CD4-positive, alpha-beta memory T cell (primary cell): ENCODE measurements at places on chromosomes 1 and 21. TPM values are rescaled to one million over a fixed set of nuclear protein-coding genes. Genes with fewer than 3 reads are reported as not detected.

GRCh38 chr1:119631433-119632102 is 16.5 kb downstream of the ZNF697 start:
- H3K4me1 ChIP-seq, result no peaks in the 10 kb centered on the region
- H3K27ac ChIP-seq, result no peak overlapping the region
- DNase-seq, result no peak
- no peak overlapping the region for H3K4me3 ChIP-seq
- no peaks in the 10 kb centered on the region for H3K36me3 ChIP-seq

GRCh38 chr1:237590386-237590785 is 300.3 kb downstream of the ZP4 start:
- H3K4me1 ChIP-seq, result no peaks in the 10 kb centered on the region
- no peaks in the 10 kb centered on the region for H3K36me3 ChIP-seq
- no peak overlapping the region for H3K27ac ChIP-seq
- DNase-seq, result no peak
- no peak overlapping the region for H3K4me3 ChIP-seq

- no peak for DNase-seq
- H3K36me3 ChIP-seq, result no peaks in the 10 kb centered on the region
- H3K4me1 ChIP-seq, result no peaks in the 10 kb centered on the region
- H3K4me3 ChIP-seq, result no peak overlapping the region
- H3K27ac ChIP-seq, result no peak overlapping the region
Measured at GRCh38 chr1:170146720-170147263, 1.0 kb downstream of the NTMT2 start.

Gene CLCA2
- total RNA-seq, result not detected

DNA sequence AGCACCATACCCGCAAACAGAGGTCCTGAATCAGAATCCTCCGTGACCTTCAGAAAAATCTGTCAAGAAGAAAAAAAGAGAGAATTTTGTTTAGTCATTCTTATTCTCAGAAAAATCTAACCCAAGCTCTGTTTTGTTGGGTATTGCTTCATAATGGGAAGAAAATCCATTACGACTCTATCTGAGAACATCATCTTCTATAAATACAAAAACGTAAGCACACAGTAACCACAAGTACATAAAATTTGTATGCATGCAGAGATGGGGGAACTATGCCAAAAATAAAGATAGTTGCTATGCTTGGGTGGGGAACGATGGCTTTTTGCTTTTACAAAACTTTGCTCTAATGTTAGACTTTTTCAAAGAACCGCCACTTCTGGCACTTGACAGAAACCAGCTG is 84.2 kb downstream of the ABCA4 start:
- no peak overlapping the region for H3K27ac ChIP-seq
- no peaks in the 10 kb centered on the region for H3K27me3 ChIP-seq
- H3K4me1 ChIP-seq, result no peaks in the 10 kb centered on the region
- H3K36me3 ChIP-seq, result no peaks in the 10 kb centered on the region
- no peak for DNase-seq

GRCh38 chr1:48222501-48223242 is at the start of gene SLC5A9:
Gene SLC5A9, plus strand, starts transcription at chr1:48222716. Its CDS starts 21 bp downstream, at chr1:48222737.
- no peaks in the 10 kb centered on the region for H3K27me3 ChIP-seq
- peaks cover 10% of the 10 kb centered on the region for H3K4me1 ChIP-seq
- H3K4me3 ChIP-seq, result no peak within 1 kb of the TSS
- DNase-seq, result no peak

Gene SAMD13
- not detected for total RNA-seq

Gene RUNX1
- total RNA-seq, result 96.3 TPM

DNA sequence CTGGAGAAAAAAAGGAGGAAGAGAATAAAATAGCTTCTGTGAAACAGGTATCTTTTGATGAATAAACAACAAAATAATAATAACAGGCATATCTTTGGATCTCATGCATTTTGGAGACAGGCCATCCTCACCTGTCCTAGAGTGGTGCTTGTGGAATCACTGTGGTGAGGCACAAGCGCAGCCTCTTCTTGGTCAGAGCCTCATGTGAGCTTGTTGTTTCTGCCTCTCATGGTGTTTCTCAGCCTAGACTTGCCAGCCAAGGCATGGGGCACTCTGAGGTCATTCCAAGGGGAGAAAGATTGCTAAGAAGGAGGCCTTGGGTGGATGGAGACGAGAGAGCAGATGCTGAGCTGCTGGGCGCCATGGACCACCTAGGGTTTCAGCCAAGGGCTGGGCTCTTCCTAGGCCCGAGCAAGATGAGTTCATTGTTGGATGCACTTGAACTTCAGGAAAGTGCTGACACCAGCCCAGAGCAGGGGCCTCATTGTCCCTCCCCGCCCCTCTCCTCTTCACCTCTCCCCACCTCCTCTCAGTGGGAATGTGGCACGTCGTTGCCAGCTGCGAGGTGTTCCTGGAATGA is 49.5 kb downstream of the ATP5PO start:
- no peaks in the 10 kb centered on the region for H3K36me3 ChIP-seq
- no peak overlapping the region for H3K27ac ChIP-seq
- no peak for DNase-seq
- H3K4me1 ChIP-seq, result no peaks in the 10 kb centered on the region

GRCh38 chr1:153775458-153776327 is 486 bp downstream of the SLC27A3 start:
- peak overlapping the region; percentile 47 for H3K27ac ChIP-seq
- H3K36me3 ChIP-seq, result no peaks in the 10 kb centered on the region
- peaks cover 20% of the 10 kb centered on the region for H3K4me1 ChIP-seq

DNA sequence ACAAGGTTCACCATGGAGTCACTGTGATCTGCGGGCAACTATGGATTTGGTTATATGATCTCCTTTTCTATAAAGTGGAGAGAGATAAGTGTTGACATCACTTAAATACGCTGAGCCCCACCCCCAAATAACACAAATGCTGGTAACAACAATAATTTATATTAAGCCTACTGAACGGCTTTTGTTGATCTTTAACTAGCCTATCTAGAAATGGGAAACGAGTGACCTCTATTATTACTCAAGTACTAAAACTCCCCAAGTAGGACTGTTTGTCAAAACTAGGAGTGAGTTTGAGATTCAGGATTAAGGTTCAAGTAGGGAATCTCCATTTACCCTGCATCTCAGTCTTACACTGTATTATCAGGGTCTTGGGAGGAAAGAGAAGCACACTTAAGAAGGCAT is 52.2 kb downstream of the MAP3K7CL start:
- H3K27ac ChIP-seq, result no peak overlapping the region
- H3K36me3 ChIP-seq, result no peaks in the 10 kb centered on the region
- DNase-seq, result no peak
- no peaks in the 10 kb centered on the region for H3K4me1 ChIP-seq

- H3K4me1 ChIP-seq, result no peaks in the 10 kb centered on the region
- H3K27me3 ChIP-seq, result no peaks in the 10 kb centered on the region
- DNase-seq, result no peak
- H3K27ac ChIP-seq, result no peak overlapping the region
- no peaks in the 10 kb centered on the region for H3K36me3 ChIP-seq
Measured at GRCh38 chr1:192998536-192998935, 60.6 kb downstream of the UCHL5 start.

DNA sequence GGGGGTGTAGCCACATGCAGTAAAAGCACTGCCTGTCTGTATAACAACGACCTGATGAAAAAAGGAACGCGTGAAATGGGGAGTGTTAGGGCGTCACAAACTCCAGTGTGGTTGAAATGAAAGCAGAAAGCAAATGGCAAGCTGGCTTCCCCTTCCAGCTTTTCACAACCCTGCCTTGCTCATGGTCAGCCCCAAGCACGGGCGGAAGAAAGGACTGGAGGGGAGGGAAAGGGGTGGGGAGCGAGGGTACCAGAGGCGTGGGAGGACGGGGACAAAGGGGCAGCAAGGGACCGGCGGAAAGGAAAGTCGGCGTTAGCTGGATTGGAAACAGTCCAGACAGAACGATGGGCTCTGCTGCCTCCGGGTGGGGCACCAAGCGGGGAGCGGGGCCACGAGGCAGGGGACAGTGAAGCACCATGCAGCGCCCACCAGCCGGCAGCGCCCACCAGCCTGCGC is 9.6 kb downstream of the VPS26C start:
- H3K27ac ChIP-seq, result peak overlapping the region; percentile 74
- H3K4me3 ChIP-seq, result peak overlapping the region; percentile 33
- peaks cover 25% of the 10 kb centered on the region for H3K4me1 ChIP-seq
- H3K27me3 ChIP-seq, result no peaks in the 10 kb centered on the region

DNA sequence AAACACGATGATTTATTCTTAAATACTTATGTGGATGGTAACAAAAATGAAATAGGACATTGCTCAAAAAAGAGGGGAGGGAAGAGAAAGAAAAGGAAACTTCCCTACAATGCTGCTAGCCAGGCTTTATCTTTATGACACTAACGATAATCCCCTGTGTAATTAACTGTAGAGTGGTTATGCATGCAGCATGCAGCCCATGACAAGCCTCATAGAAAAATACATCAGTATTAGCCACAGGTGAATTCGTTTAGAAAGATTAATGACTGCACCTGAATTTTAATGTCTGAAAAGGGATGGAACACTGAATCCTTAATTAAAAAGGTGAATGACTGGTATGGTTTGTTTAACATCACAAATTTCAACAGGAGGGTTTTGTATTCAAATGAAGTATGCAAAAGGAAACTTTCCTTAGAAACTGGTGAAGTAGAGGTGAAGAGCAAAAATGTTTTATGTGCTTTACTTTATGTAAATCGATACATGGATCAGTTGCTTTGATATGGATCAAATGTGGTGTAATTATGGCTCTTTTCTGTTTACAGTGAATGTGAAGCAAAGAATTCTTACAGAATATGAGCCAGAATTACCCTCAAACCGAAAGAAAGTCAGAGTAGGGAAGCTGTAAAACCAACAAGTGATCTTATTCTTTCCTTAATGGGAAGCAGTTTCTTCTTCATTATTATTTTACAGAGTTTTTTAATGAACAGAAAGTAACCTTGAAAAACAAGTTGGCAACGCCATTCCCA is 569.6 kb upstream of the ADGRL2 start:
- H3K4me3 ChIP-seq, result no peak overlapping the region
- no peaks in the 10 kb centered on the region for H3K27me3 ChIP-seq
- no peak for DNase-seq
- H3K36me3 ChIP-seq, result no peaks in the 10 kb centered on the region
- no peak overlapping the region for H3K27ac ChIP-seq
